ENCODE measurements at places on chromosomes 16 and 17.
A peak's percentile ranks its signal among the peaks of the same experiment; 100 is the strongest.

DNA sequence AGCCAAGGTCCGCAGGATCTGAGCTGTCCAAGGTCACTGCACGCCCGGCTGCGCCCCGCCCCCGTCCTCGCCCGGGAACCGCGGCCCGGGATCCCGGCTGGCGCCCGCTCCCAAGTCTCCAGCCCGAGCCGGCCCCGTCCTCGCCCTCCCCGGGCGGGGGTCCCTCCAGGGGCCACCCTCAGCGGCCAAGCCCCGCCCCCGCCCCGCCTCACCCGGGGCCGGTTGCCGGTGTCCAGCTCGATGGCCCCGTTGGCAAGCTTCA lies 216 bp downstream of the VPS9D1 start:
- no peak for DNase-seq

GRCh38 chr16:68859828-68860227 lies 16.5 kb downstream of the TANGO6 start:
- no peak for DNase-seq

DNA sequence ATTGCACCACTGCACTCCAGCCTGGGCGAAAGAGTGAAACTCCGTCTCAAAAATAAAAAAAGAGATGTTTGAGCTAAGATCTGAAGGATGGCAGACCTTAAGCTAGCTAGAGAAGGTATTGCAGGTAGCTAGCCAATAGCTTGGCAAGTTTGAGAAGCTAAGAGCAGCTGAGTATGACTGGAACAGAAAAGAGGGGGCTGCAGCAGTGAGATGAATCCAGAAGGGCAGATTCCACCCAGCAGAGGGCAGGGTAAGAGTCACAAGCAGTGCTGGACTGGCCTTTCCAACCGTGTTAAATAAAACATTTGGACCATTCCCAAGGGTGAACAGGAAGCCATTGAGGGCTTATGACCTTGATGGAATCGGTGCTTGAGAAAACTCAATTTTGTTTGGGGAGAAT lies 5.7 kb upstream of the PHAF1 start:
- peak; percentile 23 for DNase-seq

- DNase-seq = no peak
Observed at GRCh38 chr16:7534749-7535148, 202.1 kb downstream of the RBFOX1 start.

DNA sequence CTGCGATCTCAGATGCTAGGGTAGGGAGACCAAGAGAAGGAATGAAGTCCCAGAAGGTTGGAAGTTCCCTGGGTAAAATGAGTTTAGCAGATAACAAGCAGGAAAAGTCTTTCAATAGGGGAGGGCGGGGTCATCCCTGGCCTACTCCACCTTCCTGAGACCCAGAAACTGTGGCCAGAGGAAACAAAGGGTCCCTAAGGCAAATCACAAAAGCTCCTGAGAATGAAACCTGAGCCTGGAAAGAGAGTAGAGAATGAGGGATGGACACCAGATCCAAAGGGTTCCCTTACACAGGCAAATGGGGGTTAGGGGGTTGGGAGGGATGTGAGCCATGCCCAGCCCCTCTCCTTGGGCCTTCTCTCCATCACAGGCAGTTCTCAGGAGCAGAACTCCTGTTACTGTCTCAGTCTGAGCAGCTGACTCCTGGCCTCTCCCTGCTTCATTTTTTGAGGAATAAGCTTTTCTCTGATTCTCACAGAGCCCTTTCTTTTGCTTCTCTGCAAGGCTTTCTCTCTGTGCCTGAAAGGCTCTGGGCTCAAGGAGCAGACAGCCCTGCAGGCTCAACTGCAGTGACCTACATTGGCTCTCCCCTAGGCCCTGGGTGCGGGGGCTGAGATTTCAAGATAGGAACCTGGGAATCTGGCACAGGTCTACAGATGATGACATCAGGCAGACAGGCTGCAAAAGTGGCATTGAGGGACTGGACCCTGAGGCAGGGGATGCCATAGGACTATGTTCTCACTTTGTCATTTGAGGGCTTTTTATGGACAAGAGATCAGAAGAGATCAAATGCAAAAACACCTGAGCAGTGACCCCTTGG lies 9.8 kb upstream of the NR1D1 start:
- DNase-seq = no peak

DNA sequence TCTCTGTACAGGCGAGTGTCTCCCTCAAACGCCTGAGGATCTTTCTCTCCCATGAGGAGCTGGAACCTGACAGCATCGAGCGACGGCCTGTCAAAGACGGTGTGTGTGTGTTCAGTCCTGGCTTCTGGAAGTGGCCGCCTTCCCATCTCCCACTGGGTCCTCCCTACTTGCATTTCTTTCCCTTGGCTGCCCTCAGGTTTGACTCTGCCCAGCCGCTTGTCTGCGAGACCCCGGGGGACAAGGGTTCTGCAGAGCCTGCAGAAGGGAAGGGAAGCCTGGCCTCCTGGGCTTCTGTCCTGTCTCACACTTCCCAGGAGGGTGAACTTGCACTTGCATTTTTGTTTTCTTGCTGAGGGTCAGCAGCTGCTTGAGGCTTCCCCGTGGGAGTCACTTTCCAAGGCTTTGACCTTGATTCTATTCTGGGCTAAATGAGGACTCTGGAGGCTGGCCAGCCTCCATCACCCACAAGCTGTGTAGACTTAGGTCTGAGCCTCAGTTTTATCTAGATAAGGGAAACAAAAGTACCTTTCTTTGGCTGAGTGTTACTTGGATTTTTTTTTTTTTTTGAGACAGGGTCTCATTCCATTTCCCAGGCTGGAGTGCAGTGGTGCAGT lies 122.3 kb downstream of the ABCC1 start:
- peak; percentile 32 for DNase-seq

- no peak for DNase-seq
Observed at GRCh38 chr17:51088287-51088686, 32.4 kb downstream of the SPAG9 start.

DNA sequence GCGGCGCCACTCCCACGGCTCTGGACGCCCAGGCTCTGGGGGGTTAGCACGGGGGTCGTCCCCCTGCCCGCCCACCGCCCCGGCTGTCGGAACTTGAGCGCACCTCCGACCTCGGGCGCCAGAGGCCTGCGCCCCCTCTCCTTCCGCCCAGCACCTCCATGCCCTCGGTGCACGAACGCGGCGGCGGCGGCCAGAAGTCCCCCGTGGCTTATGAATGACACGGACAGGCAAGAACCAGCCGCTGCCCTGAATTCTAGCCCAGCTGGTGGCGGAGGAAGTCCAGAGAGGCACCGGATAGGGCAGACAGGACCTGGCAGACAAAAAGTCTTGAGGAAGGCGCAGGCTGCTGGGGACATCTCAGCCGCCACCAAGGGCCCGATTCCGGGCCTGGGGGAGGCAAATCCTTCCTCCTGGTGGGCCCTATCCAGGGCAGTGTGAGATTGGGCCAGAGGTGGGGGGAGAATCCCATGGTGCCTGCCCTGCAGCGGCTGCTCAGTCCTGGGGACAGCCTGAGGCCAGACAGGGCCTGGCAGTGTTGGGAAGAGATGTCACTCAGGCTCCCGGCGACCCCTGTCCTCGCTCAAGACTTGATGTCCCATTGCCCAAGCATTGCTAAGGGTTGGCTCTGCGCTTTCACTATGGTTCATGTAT lies 897 bp upstream of the CYGB start:
- DNase-seq = no peak

- peak; percentile 43 for DNase-seq
Observed at GRCh38 chr16:83692224-83692623, 115.6 kb upstream of the HSBP1 start.

- no peak for DNase-seq
Observed at GRCh38 chr16:30349675-30350074, 5.4 kb downstream of the CD2BP2 start.

DNA sequence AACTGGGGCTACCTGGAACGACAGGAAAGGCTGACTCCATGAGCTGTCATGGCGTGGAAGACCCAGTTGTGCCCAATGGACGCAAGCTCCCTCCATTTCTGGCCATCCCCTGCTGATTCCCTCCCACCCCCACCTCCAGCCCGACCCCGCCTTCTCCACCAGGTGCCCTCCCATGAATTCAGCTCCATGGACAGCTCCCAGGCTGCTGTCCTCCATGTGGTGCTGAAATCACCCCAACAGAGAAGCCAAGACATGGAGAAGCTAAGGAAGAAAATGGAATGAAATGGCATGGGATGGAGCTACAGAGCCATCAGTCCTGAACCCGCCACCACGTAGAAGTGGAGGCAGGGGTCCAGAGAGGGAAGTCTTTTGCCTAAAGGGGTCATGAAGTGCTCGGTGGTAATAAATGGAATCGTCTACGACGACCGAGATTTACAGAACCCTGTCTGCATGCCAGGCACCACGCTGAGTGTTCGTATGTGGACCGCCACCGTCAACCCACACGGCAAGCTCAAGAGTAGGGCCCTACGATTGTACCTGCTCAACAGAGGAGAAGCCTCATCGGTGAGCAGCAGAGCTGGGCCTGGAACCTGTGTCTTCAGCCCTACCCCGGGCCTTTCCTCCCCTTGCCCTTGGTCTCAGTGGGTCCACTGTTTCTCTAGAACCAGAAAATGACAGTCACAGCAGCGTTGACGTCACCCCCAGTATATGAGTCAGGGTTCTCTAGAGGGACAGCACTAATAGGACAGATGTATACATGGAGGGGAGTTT lies 9.3 kb upstream of the ZC3H18 start:
- DNase-seq = peak; percentile 20

DNA sequence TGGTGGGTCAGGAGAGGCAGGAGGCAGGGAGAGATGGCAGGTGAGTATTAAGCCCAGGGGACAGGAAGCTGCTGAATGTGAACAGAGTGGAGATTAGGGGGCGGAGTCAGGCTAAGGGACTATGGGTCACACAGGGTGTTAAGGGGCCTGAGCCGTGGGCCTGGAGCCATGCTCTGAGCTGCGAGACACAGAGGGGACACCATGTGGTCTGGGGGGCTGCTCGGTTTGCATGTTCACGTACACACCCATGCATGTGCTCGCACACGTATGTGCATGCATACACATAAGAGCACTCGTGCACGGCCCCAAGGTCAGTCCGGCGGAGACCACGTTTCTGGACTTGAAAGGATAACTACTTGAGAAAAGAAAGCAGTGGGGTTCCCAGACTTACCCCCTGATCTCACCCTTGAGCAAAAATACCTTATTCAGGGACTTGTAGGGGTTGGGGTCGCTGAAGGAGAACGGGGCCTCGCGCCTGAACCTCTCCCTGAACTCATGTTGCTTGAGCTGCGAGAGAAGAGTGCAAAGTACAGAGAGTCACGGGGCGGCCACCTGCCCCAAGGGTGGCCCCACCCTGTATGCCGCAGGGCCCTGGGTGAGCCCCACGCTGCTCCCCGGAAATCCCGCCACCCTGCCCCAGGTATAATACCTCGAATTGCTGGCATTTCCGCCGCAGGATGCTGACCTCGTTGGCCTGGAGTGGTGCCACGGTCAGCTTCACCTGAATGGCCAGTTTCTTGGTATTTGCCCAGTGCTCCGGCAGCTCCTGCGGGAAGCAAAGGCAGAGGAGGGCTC lies 50.8 kb downstream of the DNAH17 start:
- no peak for DNase-seq

- DNase-seq = no peak
Observed at GRCh38 chr16:11163761-11164261, 92.2 kb downstream of the SOCS1 start.

GRCh38 chr17:48856122-48856821 lies 25.4 kb downstream of the CALCOCO2 start:
- no peak for DNase-seq

DNA sequence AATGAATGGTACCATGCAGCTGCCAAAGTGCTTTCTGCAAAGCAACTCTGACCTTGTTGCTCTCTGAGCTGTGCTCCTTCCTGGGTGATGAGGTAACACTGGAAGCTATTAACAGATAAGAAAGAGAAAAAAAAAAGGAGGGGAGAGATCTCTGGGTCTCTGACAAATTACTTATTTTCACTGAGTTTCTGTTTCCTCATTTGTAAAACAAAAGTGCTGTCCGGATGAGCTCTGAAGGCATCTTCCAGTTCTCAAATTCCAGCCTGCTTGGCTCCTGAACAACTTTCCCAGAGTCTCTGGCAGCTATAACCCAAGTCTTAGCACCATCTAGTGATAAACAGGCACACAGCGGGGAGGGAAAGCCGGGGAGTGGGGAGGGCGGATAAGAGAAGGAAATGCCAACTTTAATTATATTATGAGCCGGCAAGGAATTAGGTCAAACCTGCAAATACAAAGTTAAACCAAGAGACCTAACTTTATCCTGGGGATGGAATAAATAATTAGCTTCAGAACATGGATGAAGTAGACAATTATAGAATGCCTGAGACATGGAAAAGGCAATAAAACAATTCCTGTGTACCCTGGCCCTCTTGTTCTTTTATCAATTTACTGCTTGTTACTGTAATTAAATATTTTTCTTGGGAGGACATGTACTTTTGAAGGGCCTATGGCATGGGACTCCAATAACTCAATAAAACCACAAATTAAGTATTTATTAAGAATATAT lies 61.3 kb upstream of the KIFC3 start:
- peak; percentile 78 for DNase-seq

GRCh38 chr16:26019381-26020242 lies 327.9 kb downstream of the HS3ST4 start:
- no peak for DNase-seq

DNA sequence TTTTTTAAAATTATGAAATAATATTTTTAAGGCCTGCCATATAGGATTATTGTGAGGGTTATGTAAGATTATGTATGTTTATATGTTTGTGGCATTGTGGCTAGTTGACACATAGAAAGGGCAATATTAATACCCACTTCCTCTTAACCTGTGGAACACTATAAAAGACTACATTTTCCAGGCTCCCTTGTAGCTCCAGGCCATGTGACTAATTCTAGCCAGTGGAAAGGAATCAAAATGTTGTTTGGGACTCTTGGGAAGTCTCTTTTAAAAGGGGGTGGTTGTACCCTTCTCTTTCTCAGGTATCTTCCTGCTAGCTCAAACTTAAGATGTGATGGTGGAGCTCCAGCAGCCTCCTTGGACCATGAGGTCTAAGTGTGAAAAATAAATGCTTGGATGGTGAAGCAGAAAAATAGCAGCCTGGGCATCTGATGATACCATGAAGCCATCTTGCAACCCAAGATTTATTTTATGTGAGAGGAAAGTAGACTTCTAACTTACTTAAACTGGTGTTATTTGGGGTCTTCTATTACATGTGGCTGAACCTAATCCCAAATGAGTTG lies 39.2 kb downstream of the TEKT5 start:
- DNase-seq = no peak

- DNase-seq = peak; percentile 81
Observed at GRCh38 chr17:64732336-64733006, 70.4 kb upstream of the SMURF2 start.

DNA sequence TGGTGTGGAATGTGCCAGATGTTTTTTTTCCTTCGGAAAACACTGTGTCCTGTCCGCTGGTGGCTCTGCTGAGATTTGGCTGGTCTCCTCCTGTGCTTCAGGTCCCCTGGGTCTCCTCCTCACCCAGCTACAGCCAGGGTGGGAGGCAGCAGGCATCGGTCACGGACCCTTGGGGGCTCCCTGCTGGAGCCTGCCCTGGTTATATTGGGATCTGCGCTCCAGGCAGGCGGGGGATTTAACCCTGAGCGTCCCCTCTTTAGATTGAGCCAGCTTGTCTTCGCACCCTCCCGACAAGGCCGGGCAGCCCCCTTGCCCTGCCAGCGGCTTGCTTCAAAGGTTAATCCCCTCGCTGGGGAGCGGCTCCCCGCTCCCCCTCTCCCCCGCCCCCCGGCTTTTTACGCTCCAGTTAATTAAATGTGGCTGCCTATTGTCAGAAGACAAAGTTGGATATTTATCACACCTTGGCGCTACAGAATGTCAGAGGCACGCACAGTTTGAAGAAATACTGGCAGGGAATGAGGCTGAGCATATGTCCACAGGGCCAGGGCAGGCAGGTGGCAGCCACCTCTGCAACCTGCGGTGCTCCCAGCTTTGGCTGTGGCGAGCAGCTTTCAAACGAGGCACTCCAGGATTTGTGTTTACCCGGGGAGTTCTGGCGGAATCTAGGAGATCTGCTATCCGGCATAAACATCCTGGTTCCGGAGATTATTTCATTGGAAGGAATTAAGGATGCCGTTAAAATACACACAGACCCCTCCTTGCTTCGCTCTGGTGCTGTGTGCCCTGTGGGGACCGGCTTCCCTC lies 38.2 kb upstream of the GSE1 start:
- DNase-seq = no peak
